ENCODE measurements at places on chromosomes 4 and X.

- no peak for DNase-seq
Measured at GRCh38 chr4:184284336-184284690, 66.6 kb upstream of the ENPP6 start.

- DNase-seq, result no peak
Measured at GRCh38 chr4:107843391-107843790, 18.7 kb downstream of the SGMS2 start.

- DNase-seq, result no peak
Measured at GRCh38 chrX:139077281-139078250, 366.0 kb upstream of the FGF13 start.

- no peak for DNase-seq
Measured at GRCh38 chr4:37450309-37450708, 205.8 kb downstream of the NWD2 start.

- no peak for DNase-seq
Measured at GRCh38 chr4:173217727-173218126, 49.1 kb downstream of the GALNT7 start.

DNA sequence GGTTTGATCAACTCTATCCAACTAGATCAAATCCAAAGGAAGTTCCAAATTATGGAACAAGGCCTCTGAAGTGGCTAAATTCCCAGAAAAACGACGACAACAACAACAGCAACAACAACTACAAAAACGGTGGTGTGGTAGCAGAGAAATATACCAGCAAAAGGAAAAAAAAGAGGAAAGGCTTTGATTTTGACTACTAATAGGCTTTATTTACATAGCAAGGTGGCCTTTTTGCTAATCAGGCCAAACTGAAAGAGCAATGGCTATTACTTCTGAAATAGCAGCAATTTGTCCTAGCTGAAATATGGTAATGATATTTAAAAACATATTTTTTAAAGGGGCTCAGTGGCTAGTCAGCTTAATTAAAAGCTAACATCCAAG lies 40.8 kb upstream of the TMPRSS11E start:
- no peak for DNase-seq

GRCh38 chr4:42786350-42787078 lies 106.0 kb upstream of the GRXCR1 start:
- DNase-seq, result no peak

GRCh38 chrX:139554991-139555675 lies 24.6 kb downstream of the F9 start:
- DNase-seq, result no peak

GRCh38 chrX:30495468-30495867 lies 82.1 kb downstream of the TASL start:
- DNase-seq, result no peak

GRCh38 chrX:54442790-54443189 lies 2.6 kb downstream of the TSR2 start:
- no peak for DNase-seq

DNA sequence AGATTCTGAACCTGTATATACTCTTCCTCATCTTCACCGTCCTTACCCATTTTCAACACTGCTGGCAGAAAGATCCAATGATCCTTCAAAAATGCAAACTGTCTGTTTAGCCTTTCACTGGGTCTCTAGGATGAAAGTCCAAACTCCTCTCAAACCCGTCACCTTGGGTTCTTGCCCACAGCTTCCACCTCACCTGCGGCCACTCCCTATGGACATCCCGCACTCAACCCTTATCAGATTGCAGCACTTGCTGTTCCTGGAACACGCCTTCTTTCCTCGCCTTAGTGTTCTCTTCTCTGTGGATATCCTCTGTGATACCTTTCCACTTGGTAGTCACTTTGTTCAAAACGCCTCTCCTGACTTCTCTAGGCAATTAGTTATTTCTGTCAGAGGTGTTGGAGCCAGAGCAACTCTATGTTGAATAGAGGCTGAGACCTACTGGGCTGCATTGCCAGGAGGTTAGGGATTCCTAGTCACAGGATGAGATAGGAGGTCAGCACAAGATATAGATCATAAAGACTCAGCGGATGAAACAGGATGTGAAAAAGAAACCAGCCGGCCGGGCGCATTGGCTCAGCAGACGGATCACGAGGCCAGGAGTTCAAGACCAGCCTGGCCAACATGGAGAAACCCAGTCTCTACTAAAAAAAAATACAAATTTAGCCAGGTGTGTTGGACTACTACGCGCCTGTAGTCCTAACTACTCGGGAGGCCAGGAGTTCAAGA lies 4.2 kb upstream of the NOCT start:
- no peak for DNase-seq

DNA sequence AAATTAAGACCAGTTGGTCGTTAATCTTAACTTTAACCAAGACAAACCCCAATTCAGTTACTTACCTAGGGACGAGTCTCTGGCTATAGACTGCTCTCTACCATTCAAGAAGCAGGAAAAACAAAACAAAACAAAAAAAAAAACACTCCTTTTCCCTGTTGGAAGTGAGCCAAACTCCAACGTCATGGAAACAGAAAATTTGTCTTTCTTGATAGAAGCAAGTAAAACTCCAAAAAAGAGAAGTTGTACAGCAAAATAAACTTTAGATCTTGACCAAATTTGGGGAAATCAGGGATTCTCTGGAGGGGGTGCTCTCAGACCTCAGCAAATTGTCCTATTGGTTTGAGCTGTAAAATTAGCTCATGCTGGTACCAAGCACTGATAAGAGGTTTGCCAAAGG lies 3.7 kb downstream of the CNGA1 start:
- DNase-seq, result no peak

DNA sequence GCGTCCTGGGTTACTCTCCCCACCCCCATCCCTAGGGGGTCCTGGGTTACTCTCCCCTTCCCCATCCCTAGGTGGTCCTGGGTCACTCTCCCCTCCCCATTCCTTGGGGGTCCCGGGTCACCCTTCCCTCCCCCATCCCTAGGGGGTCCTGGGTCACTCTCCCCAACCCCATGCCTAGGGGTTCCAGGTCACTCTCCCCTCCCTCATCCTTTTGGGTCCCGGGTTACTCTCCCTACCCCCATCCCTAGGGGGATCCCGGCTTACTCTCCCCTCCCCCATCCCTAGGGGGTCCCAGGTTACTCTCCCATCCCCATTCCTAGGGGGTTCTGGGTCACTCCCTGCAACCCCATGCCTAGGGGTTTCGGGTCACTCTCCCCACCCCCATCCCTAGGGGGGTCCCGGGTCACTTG lies 1.5 kb downstream of the ASMTL start:
- DNase-seq, result no peak

GRCh38 chr4:38889143-38889542 lies 21.5 kb downstream of the FAM114A1 start:
- no peak for DNase-seq

GRCh38 chrX:55039471-55039870 lies 8.7 kb upstream of the ALAS2 start:
- DNase-seq, result no peak

- DNase-seq, result no peak
Measured at GRCh38 chr4:163939597-163939996, 445.1 kb downstream of the TMA16 start.

DNA sequence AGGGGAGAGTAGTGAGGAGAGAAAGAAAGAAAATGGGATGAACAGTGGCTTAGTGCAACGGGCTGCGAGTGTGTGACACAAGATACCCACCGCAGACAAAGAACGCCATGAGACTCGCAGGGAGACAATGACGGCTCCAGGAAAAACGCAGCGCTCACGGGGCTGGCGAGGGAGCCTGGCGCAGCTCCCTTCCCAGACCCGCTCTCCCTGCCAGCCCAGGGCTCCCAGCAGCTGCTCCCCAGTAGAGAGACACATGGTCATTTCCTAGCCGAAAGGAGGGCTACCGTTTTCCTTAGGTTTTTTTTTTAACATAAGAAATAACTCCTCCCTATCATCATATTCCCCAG lies 149.5 kb downstream of the MAML3 start:
- DNase-seq, result no peak

GRCh38 chr4:168856312-168856711 lies 153.7 kb downstream of the CBR4 start:
- DNase-seq, result no peak

DNA sequence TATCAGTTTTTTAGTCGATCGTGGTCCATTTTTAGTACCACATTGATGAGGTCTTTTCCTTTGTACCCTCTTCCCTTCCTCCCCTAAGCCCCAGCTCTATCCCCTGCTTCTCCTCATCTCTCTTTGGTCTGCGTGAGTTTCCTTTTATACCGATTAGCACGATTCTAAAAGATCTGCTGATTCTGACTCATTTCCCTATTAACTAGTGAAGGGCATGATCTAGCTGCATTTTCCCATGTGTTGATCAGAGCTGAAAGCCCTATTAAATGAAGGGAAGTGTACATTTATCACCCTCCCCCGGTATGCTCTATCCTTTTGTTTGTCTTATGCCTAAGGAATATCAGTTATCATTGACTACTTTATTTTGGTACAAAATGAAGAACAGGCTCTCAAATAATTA lies 181.7 kb upstream of the NPY2R start:
- no peak for DNase-seq

DNA sequence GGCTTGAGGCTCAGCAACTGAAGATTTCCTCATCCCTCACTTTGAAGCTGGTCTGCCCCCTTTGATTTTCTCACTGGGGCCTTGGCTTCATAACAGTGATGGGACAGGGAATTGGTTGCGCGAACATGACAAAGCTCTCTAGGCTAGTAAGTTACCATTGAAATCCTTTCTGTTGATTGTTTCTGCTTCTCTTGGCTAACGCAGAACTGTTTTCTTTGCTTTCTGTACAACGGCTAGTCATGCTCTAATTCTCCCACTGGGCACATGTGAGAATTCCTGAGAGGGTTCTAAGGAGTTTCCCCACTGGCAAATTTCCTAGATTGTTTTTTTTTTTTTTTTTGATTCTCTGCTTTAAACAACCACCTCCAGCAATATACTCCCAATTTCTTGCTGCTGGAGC lies 738.6 kb downstream of the PCDH7 start:
- no peak for DNase-seq

GRCh38 chr4:118968813-118969212 lies 80.2 kb downstream of the SYNPO2 start:
- no peak for DNase-seq

GRCh38 chr4:146567396-146567795 lies 45.7 kb upstream of the SLC10A7 start:
- DNase-seq, result no peak

GRCh38 chr4:101198682-101199339 lies 148.5 kb downstream of the PPP3CA start:
- DNase-seq, result no peak

DNA sequence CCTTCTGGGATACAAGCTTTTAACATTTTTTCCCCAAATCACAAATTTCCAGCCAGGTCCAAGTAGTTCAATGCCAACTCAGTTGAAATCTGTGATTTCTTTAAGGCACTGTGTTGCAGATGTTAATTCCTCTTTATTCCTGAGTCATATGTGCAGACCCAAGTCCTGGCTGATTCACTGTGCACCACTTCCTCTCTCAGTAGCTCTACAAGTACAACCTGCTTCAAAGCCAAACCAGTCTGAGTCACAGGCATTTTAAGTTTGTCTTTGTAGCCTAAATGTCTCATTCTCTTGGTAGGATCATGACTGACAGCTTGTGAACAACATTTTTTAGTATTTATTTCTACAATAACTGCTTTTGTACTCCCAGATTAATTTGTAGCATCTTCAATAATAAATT lies 165.6 kb upstream of the S100G start:
- no peak for DNase-seq

GRCh38 chr4:127179256-127180087 lies 453.3 kb upstream of the INTU start:
- no peak for DNase-seq

- no peak for DNase-seq
Measured at GRCh38 chr4:85243857-85244256, 231.1 kb upstream of the ARHGAP24 start.

GRCh38 chrX:111778591-111778990 lies 97.4 kb upstream of the TRPC5OS start:
- no peak for DNase-seq

DNA sequence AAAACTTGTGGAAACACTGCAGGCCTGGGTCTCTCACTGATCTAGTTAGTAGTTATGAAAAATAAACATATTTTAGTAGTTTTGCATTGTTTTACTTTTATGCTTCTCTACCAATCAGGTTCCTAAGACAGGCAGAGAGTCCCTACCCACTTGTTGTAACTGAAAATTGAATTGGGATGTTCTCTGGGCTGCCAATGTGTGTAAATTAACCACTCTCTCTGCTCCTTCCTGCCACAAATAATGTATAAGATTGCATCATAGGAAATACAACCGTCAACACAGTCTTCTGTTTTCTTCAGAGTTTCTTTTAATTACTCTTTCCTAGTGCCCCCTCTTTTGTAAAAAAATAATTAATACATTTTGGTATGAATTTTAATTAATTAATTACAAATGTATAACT lies 677.3 kb downstream of the FSTL5 start:
- no peak for DNase-seq

DNA sequence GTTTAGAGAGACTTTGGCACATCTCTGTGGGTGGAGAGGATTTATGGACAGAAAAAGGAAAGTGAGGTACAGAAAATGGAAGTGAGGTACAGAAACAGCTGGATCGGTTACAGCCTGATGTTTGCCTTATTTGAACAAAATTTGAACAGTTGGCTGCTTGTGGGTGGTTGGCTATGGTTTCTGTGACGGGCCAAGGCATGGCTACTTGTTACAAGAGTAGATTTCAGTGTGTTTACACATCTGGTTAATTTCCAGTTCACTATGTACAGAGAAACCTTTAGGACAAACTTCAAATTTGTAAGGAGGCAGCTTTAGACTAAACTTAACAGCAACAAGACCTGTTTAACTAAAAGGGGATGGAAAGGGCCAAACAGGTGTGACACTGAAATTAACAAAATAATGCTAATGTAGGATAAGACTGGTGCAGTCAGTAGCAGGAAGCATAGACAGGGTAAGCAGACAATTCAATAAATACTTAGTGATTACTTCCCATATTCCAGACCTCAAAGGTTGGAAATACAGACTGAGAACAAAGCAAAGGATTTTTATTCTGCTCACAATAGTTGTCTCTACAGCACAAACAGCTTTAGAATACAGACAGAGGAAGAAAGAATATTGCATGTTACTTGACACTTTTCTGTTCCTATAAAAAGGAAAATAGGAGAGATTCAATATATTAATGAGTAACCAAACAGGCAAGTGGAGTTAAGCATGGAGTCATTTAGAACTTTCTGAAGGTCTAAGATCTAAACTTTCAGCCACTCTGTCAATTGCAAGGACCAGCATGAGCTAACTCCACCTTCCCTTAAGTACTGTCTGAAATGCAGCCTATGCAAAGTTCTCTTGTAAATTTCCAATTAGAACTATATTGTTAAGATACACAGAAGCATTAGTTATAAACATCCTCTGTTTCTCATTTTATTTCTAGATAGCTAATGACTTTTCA lies 294.4 kb upstream of the FAT4 start:
- DNase-seq, result no peak

Data from activated T-helper 9 cell treated with anti-CD3 and anti-CD28 coated beads, Interleukin-2, amount 50 U/mL, for 16 hours (primary cell).